Large intestine (tissue), 12 donors: ENCODE measurements at places on chromosomes 16 and 17.

DNA sequence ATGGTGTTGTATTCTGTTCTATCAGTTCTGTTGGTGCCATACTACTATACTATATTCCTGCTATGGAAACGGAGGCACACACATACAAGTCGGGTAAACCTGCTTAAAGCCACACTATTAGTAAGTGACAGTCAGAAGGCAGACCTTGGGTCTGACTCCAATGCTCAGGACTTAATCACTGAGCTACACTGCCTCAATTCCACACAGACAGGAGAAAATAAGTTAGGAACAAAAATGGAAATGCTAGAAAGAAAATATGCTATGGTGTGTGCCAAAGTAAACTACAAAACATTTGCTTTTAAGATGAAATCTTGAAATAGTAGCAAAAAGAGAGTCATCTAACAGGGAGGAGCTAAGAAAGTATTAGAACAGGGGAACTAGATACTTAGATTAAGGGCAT, 48.1 kb downstream of the MYO1D start:
- no peak for DNase-seq

GRCh38 chr17:81517339-81518112, 4.9 kb upstream of the ACTG1 start:
- DNase-seq = no peak

- DNase-seq = no peak
Observed at GRCh38 chr17:5437721-5438317, 1.1 kb downstream of the C1QBP start.

- peak; percentile 55 for DNase-seq
Observed at GRCh38 chr17:2751491-2751890, 2.0 kb upstream of the CCDC92B start.

GRCh38 chr16:22692916-22693637, 120.9 kb upstream of the HS3ST2 start:
- DNase-seq = no peak

GRCh38 chr16:83818276-83818675, 10.5 kb downstream of the HSBP1 start:
- DNase-seq = no peak

DNA sequence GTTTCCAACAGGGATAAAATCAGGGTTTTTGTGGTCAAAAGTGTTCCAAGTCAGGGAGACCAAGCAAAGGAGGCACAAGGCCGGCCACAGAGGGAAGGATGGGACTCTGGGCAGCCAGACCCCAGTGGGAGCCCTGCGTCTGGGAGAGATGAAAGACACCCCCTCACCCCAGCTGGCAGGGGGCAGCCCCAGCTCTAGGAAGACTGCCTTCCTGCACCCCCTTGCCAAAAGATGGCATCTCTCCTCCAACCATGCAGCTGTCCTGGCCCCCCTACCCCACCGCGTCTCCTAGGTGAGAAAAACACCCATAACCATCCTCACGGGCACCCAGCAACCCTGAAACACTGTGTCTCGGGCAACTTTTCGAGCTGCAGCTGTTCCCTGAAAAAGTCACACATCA, 51.3 kb downstream of the CUEDC1 start:
- no peak for DNase-seq

GRCh38 chr17:55931446-55931845, 180.6 kb downstream of the PCTP start:
- no peak for DNase-seq

DNA sequence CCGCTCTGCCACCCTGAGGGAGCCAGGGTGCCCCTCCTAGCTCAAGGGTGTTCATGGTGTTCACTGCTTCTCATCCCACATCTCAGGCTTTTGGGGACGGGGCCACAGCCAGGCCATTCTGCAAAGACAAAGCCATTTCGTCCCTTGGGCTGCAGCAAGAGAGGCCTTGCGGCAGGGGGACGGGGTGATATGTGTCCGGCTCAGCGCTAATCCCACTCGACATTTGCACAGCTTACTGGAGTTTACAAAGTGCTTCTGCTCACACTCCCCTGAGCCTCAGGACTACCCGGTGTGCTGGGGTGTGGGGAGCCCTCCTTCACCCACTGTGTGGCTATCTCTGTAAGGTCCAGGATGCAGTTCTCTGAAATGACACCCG, 84.3 kb downstream of the RTN4RL1 start:
- no peak for DNase-seq

- no peak for DNase-seq
Observed at GRCh38 chr17:27239046-27239445, 54.9 kb upstream of the WSB1 start.

- DNase-seq = peak; percentile 81
Observed at GRCh38 chr17:41542357-41542756, 14.2 kb upstream of the KRT19 start.

- peak; percentile 75 for DNase-seq
Observed at GRCh38 chr17:68777243-68777855, 176.2 kb upstream of the FAM20A start.

- DNase-seq = no peak
Observed at GRCh38 chr16:1723450-1724147, 17.6 kb downstream of the MAPK8IP3 start.

GRCh38 chr17:57682701-57683100, 62.4 kb downstream of the CCDC182 start:
- DNase-seq = no peak

DNA sequence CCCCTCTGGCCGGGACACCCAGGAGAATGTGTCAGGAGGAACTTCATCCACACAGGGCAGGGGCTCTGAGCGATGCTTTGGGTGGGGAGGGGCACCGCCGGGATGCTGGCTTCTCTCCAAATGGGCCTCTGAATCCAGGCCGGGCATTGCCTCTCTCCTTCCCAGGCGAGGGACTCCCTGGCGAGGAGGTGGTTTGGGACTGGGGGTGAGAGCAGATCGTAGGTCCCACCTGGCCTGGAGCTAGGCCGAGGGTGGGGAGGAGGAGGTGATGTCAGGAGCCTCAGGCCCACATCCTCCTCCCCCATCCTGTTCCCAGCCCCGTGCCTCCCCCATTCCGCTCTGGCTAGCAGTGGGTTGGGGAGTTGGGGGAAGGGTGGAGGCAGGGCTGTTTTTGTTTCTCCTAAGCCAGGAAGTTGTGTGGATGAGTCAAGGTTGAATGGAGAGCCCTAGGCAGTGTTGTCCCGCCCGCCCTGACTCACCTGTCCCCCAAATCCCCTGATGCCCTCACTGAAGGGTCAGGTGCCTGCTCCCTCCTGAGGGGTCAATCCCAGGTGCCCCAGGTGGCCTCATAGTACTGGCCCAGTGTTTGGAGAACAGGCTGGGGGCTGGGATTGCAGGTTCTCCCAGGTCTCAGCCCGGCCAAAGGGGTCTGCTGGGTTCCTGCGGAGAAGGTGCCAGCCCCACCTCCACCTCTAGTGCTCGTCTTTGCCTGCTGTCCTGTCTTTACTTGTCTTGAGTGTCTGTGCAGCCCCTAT, 2.8 kb downstream of the GRB7 start:
- peak; percentile 63 for DNase-seq

DNA sequence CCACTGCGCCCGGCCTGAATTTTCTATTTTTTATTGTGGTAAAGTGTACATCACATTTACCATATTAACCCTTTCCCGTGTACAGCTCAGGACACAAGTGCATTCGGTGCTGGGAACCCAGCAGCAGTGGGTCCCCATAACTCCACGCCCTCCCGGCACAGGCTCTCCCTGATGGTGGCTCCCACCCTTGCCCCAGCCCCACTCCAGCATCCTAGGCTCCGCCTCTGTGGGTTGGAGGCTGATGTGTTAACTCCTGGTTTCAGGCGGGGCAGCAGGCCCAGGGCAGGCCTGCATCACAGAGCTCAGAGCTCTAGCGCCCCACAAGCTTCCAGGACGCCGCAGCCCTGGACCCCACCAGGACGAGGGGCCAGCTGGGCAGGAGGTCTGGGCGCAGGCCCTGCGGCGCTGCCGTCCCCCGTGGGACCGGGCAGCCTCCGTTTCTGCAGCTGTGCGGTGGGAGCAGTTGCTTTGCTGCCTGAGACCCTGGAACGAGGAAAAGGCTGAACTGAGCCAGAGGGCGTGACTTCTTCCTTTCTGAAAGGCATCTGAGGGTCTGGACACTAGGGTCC, 19.6 kb downstream of the ZFPM1 start:
- DNase-seq = no peak

GRCh38 chr17:9677896-9678295, 32.6 kb downstream of the USP43 start:
- DNase-seq = no peak

DNA sequence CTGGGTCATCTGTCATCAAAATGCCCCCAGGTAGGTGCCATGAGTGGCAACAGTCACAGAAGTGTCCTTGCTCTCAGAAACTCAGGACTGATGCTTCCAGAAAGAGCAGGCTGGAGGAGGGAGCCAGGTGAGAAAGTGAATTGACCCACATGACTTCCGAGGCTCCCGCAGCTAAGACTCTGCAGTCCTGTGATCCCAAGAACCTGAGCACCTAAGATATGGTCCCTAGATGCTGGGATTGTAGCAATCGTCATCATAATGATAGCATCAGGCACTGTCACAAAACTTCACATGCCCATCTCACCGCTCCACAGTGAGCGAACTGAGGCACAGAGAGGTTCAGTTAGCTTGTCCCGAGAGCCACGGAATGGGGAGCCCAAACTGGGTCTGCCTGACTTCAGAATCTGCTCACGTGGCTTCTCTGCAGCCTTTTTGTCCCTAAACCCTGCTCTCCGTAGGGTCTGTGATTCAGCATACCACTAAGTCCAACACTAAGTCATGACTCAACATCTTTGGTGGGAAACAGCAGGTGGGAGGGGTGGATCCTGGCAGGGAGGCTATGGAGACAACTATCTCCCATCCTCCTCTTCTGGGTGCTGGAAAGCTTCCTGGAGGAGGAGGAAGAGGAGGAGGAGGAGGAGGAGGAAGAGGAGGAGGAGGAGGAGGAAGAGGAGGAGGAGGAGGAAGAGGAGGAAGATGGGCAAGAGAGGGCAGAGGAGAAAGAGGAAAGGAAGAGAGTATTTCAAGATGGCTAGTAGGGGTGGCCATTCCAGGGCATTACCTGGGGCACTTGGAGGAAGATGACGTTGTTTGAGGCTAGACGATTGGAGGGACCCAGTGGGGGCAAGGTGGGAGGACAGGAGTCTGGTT, 55.5 kb upstream of the DLX4 start:
- DNase-seq = no peak

GRCh38 chr17:38691154-38691553, 13.9 kb upstream of the MLLT6 start:
- no peak for DNase-seq

- DNase-seq = no peak
Observed at GRCh38 chr17:76076146-76076764, 1.7 kb downstream of the GALR2 start.
